Fibroblast of upper back skin (primary cell): ENCODE measurements at places on chromosomes 3 and 15.

- no peak for DNase-seq
These were observed 701.5 kb upstream of the GBE1 start for GRCh38 chr3:82462977-82463376.

DNA sequence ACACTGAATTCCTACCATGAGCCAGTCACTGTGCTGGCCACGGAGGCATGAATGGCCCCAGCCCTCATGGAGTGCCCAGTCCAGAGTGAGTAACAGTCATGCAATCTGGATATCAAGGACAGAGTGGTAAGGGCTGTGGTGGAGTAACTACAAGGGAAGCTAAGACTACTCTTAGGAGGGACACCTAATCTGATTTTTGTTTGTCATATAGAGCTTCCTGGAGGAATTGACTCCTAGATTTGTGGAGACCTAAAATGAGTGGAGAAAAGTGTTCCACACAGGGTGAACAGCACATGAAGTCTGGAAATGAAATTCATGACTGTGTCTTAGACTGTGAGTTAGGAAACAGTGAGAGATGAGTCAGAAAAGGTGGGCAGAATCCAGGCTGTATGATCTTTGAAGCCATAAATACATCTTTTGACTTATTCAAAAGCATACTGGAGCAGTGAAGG lies 219.9 kb downstream of the NFKBIZ start:
- DNase-seq: peak; percentile 85

GRCh38 chr15:71713191-71713809 lies 97.1 kb upstream of the NR2E3 start:
- no peak for DNase-seq

DNA sequence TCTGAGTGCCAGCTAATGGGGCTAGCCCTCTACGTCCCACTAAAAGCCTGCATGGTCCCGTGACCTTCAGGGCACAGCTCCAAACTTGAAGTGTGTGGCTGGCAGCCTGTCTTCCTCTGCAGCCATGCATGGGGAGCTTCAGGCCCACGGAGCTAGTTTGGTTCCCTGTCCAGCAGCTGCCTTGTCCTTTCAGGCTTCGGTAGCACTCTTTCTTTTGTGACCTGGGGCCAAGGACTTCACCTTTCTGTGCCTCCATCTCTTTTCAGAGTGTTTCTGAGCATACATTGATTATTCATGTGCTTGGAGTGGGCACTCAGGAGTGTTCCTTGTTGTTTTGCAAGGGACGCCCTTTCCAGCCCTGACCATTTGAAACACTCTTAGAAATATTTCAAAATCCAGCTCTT lies 155.2 kb downstream of the DNAJB8 start:
- DNase-seq: no peak

DNA sequence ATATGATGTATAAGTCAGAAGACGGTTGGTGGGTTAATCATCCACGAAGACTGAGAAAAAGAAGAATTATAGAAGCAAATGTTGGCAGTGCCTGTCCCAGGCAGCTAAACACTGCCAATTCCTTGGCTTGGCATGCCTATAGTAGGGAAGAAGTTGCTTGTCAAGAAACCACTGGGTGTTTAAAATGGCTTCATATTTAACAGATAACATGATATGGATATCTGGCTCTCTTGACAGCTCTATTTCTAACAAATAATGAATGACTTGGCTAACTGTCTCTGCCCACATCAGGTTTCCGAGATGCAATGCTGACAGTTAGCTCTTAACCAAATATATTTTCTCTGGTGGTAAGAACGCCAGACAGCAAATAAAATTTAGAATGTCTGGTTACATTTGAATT lies 341.7 kb upstream of the KCNMB2 start:
- no peak for DNase-seq

- DNase-seq: no peak
These were observed 50.0 kb downstream of the STRIT1 start for GRCh38 chr3:155243512-155243921.

- DNase-seq: no peak
These were observed 717.7 kb downstream of the GBE1 start for GRCh38 chr3:81043660-81044199.

DNA sequence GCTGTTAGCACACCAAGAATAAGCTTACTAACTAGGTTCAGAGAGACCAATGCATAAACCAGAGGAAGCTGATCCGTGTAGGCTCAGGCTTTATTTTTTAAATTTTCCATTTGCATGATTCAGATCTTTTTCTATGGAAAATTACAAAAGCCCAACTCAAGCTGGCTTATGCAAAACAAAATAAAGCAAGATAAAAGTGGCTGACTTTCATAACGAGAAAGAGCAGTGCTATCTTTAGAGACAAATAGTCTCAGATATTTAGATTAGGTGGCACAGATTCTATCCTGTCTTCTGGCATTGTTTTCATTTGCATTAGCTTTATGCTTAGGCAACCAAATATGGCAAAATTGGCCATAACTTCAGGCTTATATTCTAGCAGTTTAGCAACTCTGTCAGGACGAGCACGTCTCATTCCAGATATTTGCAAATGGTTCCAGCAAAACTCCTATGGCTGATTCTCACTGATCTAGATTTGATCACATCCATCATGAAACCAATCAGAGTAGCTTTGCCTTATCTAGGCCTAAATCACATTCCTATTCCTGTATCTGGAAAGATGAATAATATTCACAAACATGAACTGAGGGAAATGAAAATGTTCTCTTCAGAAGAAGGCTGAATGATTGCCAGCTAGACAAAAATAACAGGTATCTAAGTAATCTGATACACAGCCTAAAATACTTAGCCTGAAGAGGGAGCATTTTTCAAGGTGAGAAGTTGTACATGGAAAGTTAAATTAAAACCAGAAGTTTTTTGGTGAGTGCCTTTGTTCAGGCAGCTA lies 216.4 kb upstream of the DPPA4 start:
- peak; percentile 43 for DNase-seq

- DNase-seq: peak; percentile 96
These were observed 66.7 kb downstream of the FILIP1L start for GRCh38 chr3:100047455-100048141.

GRCh38 chr3:64259636-64260035 lies 34.4 kb upstream of the PRICKLE2 start:
- peak; percentile 77 for DNase-seq

DNA sequence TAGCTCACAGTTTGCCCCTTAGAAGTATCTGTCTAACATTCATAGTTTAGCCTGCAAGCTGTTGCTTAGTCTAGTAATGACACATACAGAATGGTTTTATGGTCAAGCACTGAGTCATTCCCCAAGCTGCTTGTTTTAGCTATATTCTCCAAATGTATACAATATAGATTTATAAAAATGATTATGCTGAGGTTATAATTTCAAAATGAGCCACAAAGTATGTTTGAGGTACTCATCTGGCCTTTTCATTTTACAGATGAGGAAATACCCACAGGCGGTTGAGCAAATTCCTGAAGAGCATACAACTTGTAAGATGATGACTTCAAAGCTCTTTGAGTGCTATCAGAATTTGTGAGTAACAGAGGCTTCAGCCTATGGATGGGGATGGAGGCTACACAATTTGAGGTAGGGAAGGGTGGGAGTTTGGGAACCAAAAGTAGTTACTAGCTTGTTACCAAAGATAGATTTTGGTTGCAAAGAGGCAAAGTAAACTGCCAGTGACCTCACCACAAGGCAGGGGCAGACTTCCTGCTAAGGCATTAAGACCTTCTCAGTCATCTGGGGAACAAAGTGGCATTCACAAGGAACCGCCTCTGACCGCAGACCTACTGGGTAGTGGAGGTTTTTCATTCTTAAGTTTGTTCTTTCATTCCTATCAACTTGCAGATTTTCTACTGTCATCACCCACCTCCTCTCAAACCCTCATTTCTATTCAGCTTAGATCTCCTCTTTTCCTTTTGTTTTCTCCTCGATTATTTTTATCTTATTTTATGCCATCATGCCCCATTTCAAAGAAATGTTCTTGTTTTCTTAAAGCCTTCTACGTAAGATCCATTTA lies 257.2 kb upstream of the NECTIN3 start:
- peak; percentile 96 for DNase-seq

DNA sequence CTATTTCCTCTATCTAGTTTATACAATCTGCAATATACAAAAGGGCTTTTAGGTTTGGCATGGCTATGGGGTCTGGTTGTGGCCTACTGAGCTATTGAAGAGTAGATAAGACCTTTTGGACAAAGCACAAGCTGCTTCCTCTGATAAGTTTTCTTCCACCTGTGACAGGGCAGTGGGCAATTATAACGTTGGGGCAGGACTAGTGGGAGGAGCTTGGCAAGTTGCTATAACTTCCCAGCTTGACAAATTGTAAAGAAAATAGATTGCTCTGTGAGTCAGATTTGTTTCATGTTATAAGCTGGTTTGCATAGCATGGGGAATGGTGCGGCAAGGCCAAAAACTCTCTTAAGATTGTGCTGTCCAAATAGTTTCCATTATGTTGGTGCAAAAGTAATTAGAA lies 64.9 kb downstream of the SLC7A14 start:
- DNase-seq: peak; percentile 59

DNA sequence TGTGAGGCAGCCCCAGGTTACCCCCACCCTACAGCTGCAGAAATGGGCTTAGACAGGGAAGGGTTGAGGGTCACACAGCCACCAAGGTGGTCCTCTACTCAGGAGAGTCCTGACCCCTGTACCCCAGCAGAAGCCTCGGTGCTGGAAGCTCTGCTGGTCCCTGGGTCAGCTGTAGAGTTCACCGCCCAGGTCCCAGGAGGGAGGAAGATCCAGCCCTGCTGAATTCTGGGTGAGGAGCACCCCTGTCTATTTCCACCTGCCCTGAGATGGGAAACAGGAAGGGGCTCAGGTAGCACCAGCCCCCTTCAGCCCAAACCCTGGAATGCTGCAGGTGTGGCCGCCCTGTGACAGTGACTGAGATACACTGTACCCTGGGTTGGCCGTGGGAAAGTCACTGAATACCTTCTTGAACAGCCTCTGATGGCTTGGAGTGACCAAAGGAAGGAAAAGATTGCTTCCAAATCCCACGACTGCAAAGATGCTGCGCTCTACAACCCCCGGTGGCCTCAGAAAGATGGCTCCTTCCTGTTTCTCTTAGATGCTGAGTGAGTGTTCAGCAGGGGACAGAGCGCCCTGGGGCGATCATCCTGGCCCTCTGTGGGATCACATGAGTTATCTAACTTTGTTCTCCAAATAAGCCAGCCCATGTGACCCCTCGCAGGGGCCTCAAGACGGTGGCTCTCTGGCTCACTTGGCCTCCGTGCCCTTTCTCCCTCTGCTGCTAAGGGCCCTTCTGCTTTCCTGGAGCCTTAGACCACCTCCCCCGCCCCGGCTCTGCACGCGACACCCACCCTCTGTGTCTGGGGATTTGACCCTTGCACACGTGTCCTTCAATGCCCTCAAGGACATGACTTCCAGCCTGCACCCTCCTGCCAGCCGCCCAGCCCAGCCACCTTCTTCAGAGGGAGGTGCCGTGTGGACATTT lies 141.9 kb downstream of the NSMCE3 start:
- DNase-seq: no peak

GRCh38 chr3:10263646-10264363 lies 15.5 kb downstream of the TATDN2 start:
- DNase-seq: peak; percentile 31

DNA sequence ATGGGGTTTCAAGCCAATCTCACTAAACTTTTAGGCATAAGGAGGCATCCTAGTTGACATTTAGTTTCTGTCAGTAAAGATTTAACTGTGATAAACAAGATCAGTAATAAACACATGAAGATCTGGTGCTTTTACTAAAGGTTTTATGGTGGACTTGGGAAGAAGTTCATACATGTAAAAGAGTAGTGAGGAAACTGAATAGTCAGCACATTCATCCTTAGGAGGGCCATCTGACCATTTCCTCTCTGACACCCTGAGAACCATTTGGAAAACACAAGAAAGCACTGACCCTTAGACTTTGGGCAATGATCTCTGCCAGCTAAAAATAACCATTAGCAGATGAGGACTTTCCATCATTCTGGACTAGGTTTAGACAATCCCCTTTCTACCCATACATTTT lies 1040.9 kb downstream of the AGBL1 start:
- DNase-seq: no peak

DNA sequence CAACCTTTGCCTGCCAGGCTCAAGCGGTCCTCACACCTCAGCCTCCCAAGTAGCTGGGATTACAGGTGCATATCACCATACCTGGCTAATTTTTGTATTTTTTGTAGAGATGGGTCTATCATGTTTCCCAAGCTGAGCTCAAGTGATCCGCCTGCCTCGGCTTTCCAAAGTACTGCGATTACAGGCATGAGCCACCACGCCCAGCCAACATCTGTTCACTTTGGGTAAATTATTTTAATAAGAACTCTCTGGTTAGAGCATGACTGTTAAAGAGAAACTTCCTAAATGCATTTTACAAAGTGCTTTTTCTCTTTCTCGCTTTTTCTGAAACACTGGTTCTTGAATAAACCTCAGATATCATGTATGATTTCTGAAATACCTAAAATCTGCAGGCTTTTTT lies 172.5 kb downstream of the PTPRG start:
- DNase-seq: no peak

GRCh38 chr3:15102256-15102655 lies 3.3 kb upstream of the RBSN start:
- no peak for DNase-seq
